Stimulated activated CD4-positive, alpha-beta T cell treated with anti-CD3 and anti-CD28 coated beads, Interleukin-2, amount 100 ng/mL, for 4 hours (primary cell): ENCODE measurements at places on chromosomes 7 and 10.

- no peak for DNase-seq
Observed at GRCh38 chr10:108797573-108797972, 1125.7 kb downstream of the XPNPEP1 start.

- no peak for DNase-seq
Observed at GRCh38 chr7:143936087-143937009, 1.3 kb downstream of the OR2F2 start.

DNA sequence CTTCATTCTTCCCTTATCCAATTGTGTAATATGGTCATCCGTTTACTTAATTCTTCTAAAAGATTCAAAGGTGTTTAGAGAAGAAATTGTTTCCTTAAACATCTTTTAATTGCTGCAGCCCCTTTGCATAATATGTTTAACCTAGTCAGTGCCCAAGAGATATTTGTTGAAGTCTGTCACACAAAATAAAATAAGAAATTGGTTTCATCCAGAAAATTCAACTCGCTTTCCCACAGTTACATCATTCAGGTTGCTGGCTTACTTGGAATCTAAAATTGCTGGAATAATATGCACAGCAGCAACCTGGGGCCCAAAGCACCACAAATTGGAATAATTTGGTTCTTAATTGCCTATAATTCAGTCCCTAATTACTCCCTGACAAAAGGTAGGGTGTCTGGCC, 155.1 kb upstream of the ETV1 start:
- DNase-seq: no peak

DNA sequence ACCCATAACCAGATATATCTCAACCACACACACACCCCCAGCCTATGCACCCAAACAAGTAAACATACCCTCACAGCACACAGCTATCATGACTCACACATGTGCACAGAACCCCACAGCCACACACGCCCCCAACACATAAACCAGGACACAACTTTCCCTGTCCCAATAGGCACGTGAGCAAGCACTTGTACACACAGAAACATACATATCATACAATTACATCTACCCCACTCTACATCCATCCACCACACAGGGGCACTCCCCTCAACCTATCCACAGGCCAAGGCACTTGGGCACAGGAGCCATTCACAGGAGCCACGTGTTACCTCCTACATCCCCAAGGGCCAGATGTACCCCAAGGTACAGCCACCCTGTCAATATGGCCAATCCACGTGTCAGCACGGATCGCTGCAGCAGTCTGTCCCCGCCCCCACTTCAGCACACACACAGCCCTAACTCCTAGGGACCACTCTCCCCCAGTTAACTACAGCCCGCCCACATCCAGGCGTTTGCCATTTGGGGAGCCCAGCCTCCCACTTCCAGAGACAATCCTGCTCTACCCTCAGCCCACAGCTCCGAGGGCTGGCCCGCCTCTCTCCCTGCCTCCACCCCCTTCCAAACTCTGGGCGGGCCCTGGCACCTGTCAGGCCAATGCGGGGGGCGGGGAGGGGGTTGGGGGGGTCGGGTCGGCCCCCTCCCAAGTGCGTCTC, 163.5 kb downstream of the SH3PXD2A start:
- no peak for DNase-seq

DNA sequence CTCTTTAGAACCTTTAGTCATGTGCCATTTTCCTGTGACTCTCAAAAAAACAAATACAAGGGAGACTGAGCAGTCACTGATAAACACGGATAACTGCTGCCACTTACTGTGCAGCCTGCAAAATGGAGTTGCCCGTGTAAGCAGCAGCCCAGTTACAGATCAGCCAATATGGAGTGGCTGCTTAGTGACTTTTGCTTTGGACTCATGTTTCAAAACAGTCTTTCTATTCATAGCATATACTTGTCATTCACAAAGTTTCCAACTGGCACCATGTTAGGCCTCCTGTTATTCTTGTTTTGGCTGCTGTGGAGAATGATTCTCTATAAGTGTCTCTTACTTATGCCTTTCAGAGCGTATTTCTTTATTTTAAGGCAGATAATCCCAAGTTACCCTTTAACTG, 3.0 kb downstream of the FAM204A start:
- DNase-seq: no peak

DNA sequence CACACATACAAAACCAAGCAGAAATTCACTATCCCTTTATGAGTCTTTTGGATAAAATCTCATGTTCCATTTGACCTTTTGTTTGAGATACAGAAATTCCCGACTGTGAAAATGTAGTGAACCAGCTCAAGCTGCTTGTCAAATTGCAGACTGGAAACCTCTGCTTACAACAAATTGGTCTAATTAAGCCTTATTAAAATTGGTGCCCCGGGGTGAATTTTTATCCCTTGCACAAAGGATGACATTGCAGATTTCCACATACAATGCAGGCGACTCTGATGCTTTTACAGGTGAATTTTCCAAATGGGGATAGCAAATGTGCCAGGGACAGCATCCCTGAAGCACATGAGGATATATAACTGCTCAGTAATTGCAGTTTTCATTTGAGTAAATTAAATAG, 257.3 kb downstream of the BMPER start:
- no peak for DNase-seq

DNA sequence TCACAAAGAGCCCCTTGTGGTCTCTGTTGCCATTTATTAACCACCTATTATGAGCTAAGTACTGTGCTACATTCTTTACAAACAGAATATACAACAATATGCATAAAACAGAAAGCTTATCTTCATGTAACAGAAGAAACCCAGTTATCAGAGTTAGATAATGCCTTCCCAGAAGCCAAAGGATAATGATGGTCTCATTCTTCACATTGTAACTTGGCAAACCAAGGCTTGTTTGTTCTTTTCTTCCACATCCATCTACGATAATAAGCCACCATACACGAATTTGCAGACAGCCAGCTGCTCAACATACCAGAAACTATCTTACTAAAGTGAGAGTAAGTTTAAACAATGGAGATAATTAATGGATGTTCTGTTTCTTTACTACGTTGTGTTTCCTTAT, 127.6 kb downstream of the NEBL start:
- no peak for DNase-seq

DNA sequence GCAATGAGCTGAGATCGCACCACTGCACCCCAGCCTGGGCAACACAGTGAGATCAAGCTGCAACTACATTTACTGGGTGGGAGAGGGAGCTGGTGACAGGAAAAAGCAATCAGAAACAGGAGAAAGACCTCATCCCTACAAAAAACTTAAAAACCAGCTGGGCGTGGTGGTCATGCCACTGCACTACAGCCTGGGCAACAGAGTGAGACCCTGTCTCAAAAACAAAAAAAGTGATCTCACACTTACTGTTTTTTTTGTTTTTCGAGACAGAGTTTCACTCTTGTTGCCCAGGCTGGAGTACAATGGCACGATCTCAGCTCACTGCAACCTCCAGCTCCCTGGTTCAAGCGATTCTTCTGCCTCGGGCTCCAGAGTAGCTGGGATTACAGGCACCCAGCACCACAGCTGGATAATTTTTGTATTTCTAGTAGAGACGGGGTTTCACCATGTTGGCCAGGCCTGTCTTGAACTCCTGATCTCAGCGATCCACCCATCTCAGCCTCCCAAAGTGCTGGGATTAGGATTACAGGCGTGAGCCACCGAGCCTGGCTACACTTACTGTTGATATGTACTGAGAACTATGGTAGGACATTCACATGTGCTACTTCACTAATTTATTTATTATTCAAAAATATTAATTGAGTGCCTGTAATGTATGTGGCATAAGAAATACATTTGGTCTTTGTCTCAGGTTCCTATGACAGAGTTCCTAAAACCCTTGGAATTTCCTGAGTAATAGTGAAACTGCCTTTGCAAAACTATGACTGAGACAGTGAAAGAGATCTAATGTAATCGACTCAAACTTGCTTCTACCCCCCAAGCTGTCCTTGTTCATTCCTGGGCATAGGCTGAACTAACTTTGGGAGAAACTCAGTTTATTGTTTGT, 27.7 kb upstream of the NRBF2 start:
- no peak for DNase-seq

DNA sequence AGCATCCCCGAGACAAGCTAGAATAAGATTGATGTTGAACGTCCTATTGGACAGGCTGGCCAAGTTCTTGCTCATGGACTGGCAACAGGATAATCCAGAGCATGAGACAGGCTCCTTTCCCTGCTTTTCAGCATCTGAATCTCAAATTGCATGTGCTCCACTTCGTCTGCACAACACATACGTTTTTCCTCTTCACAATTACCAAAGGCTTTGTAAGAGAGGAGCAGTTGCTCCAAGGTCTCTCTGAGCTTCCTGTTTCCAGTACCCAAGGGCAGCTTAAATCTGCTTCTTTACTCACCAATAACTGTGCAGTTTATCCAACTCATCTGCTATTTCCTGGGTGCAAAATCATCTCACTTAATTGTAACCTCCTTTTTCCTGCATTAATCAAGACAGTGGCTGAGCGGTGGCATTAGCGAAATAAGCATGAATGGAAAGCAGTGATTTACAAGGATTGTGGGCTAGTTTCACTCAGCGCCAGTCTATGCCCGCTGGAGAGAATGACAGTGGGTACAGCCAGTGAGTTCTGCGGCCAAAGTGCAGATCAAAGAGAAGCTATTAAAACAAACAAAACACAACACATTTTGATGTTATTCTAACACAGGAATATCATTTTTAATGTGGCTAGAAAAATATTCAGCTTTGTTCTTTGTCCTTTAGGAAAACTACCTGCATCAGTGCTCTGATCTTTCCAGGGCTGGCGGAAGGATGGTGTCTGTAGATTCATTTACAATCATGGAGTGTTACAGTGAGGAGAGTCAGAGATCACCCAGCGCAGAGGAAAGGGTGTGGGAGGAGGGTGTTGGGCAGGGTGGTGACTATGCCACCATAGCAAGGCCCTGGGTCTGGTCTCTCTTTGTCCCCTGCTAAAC, 79.8 kb downstream of the CHN2 start:
- no peak for DNase-seq

DNA sequence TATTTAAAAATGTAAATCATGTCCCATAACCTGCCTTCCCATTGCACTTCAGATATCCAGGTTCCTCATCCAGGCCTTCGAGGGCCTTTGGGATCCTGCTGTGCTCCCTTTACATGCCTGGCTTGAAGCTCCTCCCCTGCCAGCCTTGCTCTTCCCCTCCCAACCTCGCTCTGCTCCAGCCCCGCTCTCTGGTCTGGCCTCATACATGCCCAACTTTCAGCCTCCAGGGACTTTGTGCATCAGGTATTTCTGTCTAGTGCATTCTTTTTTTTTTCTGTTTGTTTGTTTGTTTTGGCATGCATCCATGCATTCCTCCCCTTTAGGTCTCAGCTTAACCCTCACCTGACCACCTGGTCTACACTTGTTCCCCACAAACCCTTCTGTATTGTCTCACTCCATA, 160.3 kb downstream of the SNX10 start:
- DNase-seq: no peak

DNA sequence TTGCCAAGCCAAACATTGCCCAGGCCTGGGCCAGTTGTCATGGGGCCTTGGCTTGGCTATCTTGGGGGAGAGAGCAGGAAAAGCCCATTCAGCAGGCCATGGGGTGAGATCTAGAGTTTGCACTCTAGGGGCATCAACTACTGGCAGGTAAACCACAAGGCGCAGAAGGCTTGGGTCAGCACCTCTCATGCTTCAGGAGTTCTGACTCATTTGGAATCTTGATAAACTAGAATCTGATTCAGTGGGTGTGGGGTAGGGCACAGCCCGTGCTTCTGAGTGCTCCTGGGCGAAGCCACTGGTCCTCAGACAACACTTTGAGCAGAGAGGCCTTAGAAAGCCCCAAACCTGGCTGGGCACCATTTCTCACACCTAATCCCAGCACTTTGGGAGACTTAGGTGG, 81.1 kb downstream of the RGS10 start:
- no peak for DNase-seq

GRCh38 chr10:29007748-29008610, 280.9 kb upstream of the LYZL1 start:
- no peak for DNase-seq

- DNase-seq: no peak
Observed at GRCh38 chr10:5480162-5480941, 19.0 kb downstream of the CALML5 start.

DNA sequence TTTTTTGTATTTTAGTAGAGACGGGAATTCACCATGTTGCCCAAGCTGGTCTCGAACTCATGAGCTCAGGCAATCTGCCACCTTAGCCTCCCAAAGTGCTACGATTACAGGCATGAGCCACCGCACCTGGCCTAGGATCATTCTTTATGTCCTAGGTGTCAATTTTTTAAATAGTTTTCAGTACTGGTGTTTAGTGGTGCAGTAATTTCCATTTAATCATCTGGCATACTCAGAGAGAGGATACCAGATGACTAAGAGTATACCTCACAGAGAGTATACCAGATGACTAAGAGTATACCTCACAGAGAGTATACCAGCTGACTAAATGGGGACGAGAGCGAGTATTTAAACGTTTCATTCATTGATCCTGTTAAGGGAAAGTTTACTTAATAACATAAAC, 37.3 kb upstream of the TMEM248 start:
- no peak for DNase-seq

GRCh38 chr7:37816922-37817590, 31.3 kb upstream of the NME8 start:
- DNase-seq: no peak
